Left cardiac atrium (tissue), 4 donors: ENCODE measurements at places on chromosomes 4 and X.

DNA sequence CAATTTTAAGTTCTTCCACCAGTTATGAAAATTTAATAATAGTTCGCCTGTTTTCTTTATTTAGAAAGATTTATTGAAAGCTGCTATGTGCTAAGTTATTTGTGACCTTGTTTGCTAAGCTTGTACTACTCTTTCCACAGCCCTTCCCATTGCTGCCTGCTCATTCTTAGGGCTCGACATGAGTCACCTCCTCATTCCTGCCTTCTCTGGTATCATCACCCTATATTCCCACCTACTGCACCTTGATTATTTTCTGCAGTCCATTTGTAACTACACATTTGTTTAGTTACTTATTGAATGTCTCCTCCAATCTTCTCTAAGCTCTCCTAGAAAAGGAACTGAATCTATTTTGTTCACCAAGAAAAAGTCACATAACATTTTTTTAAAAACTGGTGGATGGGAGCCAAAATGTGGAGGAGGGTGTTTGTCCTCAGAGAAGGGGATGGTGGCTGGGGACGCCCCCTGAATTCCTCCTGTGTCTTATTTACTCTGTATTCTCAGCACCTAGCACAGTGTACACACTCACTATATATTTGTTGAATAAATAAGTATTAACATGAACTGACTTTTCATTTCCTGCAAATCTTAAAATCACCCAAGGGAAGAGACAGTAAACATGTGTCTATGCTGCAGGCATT is 3.7 kb upstream of the RAB9A start:
- no peak for DNase-seq

DNA sequence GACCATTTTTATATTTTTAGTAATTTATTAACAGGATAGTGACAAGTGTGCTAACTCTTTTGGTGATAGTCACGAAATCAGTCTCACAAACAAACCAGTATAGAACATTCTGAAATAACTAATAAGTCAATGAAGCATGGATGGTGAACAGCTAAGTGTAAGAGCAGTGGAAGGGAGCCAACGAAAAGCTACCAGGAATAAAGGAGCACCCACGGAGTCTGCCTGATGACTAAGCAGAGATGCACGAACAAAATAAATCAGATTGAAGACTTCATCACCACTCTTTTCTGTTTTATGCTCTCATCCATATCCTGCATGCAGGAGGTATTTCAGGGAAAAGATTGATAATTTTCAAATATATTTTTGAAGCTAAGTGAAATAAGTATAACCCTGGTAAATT is 891.1 kb upstream of the HS3ST1 start:
- DNase-seq = no peak

GRCh38 chr4:22389240-22389870 is 126.5 kb downstream of the ADGRA3 start:
- peak; percentile 28 for DNase-seq

DNA sequence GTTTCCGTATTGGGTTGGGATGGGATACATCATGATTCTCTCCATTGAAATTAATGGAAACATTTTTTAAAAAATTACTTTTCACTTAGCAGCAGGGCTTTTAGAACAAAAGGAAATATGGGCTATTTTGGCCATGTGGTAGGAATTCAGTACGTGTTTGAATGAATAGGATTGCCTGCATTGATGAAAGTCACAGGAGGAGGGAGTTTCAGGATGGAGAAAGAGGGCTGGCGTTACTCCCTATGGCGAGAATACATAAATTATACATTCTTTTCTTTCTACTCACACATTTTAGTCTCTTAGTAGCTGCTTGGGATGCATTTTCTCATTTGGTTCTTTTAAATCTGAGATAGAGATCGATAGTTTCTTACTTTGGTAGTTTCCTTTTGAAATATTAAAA is 100.3 kb upstream of the PDHA1 start:
- DNase-seq = no peak
